ENCODE measurements at places on chromosomes 4 and X. TPM values are rescaled to one million over a fixed set of nuclear protein-coding genes. Genes with fewer than 3 reads are reported as not detected.

The HS3ST1 gene
- not detected for polyA plus RNA-seq

DNA sequence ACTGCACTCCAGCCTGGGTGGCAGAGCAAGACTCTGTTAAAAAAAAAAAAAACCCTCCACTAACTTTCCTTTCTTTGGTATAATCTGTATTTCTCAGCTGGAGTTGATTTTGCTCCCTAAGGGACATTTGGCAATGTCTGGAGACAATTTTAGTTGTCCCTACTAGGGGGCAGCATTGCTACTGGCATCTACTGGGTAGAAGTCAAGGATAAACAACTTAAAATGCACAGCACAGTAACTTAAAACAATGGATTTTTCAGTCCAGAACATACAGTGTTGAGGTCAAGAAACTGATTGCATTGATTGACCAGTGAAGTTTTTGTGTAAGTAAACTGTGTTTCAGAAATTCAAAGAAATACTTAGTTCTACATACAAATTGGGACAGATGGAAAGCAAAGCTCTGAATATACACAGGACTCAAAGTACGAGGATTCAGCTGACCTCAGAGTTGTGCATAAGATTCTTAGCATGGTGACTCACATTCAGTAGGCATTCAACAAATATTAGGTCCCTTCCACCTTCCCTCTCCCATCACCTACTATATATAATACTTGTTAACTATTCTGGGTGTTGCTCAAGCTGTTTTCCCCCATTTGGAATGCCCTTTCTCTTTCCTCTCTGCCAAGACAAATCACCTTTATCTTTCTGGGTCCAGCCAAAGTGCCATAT, 8.8 kb downstream of the DDX53 start:
- no peak overlapping the region for H3K4me3 ChIP-seq
- no peak for DNase-seq
- no peaks in the 10 kb centered on the region for H3K36me3 ChIP-seq
- H3K27me3 ChIP-seq, result no peaks in the 10 kb centered on the region
- no peak overlapping the region for H3K27ac ChIP-seq

GRCh38 chrX:63746278-63746677, 38.7 kb downstream of the ARHGEF9 start:
- no peak overlapping the region for H3K27ac ChIP-seq
- no peak overlapping the region for H3K4me3 ChIP-seq
- no peaks in the 10 kb centered on the region for H3K36me3 ChIP-seq
- H3K27me3 ChIP-seq, result no peaks in the 10 kb centered on the region
- no peak for DNase-seq

The USP17L5 gene
- polyA plus RNA-seq, result not detected

- H3K27me3 ChIP-seq, result no peaks in the 10 kb centered on the region
- H3K36me3 ChIP-seq, result no peaks in the 10 kb centered on the region
- H3K4me1 ChIP-seq, result no peaks in the 10 kb centered on the region
- H3K27ac ChIP-seq, result no peak overlapping the region
- no peak for DNase-seq
- no peak overlapping the region for H3K4me3 ChIP-seq
These were observed 315.1 kb upstream of the RASGEF1B start for GRCh38 chr4:81786766-81787165.

- H3K27ac ChIP-seq, result no peak within 1 kb of the TSS
- DNase-seq, result no peak
- peaks cover 36% of the 10 kb centered on the region for H3K4me1 ChIP-seq
- H3K27me3 ChIP-seq, result peaks cover 96% of the 10 kb centered on the region
- H3K36me3 ChIP-seq, result no peaks in the 10 kb centered on the region
These were observed at the start of gene GSX2 for GRCh38 chr4:54099748-54100574. TSS of gene GSX2 (plus strand) at chr4:54100163. CDS start at chr4:54100345, 182 bp downstream.

Data from CD14-positive monocyte (primary cell).